HS-5 (cell line): ENCODE measurements at places on chromosomes 1 and 21.

GRCh38 chr21:32008714-32009113, 135.9 kb downstream of the HUNK start:
- DNase-seq, result no peak

DNA sequence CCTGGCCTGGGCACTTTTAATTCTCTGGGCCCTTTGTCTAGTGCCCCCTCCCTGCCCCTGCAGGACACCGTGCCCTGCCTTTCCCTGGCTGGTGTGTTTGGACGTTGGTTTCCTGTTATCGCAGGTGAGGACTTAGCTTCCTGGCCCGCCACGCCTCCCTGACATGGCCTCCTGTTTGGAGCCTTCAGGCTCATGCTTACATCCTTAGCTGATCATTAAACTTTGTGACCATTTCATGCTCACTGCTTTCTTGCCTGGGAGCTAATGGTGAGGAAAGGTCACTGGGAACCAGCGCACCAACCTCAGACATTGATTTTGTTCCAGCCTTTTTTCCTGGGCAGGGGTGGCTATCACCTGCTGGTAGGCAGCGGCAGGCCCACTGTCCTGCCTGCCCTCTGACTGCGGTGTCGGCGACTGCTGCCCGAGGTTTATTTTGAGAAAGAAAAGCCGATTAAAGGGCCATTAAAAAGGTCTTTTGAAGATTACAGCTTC, 3.7 kb downstream of the PFKL start:
- DNase-seq, result no peak

DNA sequence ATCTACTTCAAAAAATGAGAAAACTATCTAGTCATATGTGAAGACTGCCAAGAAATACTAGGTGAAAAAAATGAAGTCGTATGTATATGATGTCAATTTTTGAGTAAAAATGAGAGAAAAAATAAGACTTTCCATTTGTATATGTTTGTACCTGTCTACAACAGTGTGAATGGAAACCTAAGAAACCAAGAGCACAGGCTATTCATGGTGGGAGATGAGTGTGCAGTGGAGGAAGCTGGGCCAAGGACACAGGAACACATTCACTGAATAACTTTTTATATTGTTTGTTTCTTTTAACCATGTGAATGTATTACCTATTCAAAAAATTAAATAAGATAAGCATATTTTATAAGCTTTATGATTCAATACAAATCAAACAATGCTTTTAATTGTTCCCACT, 67.0 kb downstream of the ERO1B start:
- no peak for DNase-seq

DNA sequence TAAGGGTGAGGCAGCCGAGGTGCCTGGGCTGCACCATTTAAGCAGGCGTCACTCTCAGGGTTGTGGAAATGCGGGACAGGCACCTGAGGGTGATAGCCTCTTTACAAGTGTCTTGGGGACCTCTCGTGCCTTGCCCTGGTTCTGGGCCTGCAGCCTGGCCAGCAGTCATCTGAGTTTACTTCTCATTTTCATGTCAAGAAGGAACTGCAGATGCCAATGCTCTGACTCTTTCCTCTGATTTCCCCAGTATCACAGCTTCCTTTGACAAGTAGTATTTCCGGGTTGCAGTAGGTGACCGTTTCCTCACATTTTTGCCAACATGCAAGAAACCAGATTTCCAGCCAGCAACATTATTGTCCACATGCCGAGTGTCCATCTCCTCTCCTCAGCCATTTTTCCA, 286.9 kb downstream of the DISC1 start:
- no peak for DNase-seq

DNA sequence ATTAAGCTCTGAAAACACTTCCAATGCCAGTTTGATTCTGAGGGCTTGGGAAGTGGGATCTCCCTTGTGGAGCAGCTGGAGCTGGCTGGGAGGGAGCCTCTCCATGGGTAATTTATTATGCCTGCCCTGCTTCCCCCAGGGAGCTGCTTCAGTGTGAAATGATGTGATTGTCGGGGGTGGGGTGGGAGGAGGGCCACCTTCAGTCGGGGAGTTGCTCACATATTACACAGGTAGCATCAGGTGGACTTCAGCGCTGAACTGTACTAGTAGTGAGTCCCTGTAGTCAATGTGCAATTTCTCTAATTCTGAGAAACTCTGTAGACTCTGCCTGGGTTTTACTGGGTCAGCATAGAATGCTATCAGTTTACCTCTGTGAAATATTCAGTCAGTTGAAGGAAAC, 12.8 kb downstream of the PLA2G2E start:
- no peak for DNase-seq

DNA sequence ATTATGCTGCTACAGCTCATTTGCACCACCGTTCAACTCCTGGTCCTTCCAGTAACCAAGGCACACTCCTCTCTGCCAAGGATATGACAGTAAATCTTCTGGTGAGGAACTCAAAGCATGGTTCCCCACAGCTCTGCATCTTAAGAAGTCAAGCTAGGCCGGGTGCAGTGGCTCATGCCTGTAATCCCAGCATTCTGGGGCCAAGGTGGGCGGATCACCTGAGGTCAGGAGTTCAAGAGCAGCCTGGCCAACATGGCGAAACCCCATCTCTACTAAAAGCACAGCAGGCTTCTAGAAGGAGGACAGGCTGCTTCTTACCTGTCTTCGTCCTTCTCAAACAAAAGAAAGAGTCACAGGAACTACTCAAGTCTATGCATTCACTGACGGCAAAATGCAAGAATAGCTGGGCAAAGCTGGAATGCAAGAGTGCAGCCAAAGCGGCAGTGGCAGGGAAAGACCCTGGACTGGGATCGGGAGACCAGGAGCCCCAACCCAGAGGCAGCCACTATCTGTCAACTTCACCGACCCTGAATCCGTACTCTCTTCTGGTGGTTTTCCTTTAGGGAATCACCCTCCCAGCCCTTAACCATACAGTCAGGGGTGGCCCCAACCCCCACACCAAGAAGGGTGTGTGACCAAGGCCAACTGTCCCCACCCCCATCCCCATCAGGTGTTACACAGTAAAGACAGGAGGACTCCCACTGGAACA, 75.5 kb downstream of the NPHP4 start:
- no peak for DNase-seq

DNA sequence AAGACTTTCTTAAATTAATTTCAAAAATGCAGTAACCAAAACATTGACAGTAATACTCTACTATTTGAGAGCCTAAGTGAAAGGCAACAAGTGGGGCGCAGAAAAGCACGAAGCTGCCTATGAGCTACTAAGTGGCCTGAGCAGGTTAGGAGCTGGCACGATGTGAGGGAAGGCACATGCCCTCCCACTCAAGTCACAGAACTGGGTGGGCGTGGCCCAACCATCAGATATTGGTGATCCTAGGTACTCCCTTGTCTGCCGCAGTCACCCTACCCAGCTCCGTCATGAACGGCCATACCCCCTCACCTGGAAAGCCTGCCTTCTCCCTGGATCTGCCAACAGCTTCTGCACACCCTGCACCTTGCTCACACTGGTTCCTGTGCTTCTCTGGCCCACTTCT, 40.8 kb downstream of the SSBP3 start:
- no peak for DNase-seq

- no peak for DNase-seq
These were observed 22.6 kb downstream of the ANKRD13C start for GRCh38 chr1:70331962-70332361.

DNA sequence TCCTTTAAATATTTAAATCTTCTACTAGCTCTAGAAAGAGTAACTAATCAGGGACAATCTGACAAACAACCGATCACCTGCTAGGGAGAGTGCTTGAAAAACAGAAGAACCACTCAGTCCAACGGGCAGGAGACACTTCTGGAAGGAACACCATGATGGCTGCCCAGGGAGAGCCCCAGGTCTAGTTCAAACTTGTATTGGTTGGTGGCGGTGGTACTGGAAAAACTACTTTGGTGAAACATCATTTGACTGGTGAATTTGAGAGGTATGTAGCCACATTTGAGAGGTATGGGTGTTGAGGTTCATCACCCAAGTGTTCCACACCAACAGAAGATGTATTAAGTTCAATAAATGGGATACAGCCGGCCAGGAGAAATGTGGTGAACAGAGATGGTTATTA, 4.8 kb upstream of the WDR47 start:
- no peak for DNase-seq

DNA sequence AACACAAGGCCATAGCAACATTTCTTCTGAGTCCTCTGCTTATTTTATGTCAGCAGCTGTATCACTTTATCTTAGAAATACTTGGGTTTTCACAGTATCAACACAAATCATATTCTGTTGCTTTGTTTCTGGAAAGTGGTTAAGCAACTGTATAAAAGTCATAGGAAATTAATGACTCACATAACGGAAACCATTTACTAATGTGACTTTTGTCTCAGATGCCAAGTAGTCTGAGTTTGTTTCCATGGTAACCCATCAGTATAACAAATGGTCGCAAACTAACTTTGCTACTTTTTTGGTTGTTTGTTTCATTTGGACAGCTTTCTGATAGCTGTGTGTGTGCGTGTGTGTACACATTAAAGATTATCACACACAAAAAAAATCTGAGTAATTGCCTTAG, 31.1 kb downstream of the EEIG2 start:
- DNase-seq, result peak; percentile 71

DNA sequence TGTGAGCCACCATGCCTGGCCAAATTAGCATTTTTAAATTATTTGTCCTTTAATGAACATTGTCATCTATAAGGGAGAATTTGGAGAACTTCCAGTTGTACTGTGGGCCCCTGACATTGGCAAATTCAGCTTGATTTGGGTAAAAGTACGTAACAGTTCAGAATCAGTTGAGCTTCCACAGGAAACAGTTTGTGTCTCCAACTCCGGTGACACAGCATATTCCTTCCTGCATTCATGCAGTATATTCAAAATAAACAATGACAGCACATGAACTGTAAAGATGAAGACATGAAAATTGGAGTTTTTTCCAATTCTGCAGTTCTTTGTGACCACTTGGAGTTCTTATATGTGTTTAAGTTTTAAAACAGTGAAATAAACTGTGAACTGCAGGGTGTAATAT, 28.2 kb downstream of the RNF220 start:
- DNase-seq, result no peak

GRCh38 chr1:161190962-161191521, 7.8 kb downstream of the ADAMTS4 start:
- DNase-seq, result no peak

- peak; percentile 54 for DNase-seq
These were observed 257.3 kb downstream of the KCNJ6 start for GRCh38 chr21:37658817-37659458.

- DNase-seq, result no peak
These were observed 58.0 kb downstream of the DDX20 start for GRCh38 chr1:111813440-111814304.

DNA sequence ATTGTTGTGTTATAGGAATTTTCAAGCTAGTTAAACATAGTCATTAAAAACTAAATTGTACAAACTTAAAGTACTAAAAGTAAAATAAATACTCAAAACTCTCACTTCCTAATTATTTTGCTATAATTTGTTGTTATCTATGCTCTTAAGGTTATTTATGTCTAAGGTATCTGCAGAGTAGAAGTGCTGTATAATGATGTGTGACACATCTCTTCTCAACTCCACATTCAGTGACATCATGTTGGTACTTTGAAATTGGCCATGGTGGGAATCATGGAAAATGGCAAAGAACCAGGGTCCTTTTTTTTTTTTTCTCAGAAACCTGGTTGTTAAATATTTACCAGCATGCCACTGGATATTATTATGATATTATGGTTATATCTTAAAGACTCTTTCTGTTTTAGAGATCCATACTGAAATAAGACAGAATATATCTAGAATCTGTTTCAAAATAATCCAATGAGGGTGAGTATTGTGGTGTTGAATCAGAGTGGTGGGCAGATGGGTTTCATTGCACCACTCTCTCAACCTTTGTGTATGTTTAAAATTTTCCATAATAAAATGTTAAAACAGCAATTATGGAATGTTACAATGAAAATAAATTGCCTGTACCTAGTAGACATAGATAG, 22.4 kb downstream of the LRRC8B start:
- DNase-seq, result no peak

GRCh38 chr1:109790735-109791494, 27.2 kb upstream of the EPS8L3 start:
- DNase-seq, result no peak

DNA sequence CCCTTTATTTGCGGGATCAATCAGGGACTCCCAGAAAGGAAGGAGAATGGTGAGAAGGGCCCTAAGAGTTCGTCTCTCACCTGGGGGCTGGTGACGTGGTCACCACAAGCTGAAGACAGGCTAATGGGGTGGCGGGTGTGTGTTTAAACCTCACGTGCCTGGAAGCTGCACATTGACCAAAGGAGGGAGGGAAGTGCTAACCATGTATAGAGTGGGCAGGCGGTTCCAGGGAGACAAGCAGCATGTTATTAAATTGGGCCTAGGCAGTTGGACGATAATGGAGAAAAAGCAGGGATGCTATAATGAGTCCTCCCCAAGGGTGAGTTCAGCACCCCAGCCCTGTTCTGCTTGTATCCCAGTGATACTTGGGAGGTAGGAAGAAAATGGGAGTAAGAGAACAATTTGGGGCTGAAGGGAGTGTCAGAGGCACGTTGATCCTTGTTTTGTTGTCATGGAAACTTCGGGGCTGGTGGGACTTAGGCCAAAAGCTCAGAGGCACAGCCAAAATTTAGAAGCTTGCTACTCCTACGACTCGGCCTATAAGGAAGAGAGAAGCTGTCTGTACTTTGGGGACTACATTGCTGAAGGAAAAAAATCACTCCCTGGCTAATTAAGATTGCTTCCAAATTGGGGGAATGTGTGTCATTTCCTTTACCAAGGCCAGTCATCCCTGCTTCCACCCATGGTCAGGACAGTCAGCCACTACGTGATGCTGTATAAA, 33.2 kb upstream of the EPHA8 start:
- DNase-seq, result peak; percentile 19

GRCh38 chr1:228156941-228157728, 7.4 kb downstream of the GJC2 start:
- no peak for DNase-seq

- no peak for DNase-seq
These were observed 88.4 kb downstream of the VWA5B1 start for GRCh38 chr1:20379075-20379474.

GRCh38 chr1:158248118-158248517, 6.1 kb upstream of the CD1A start:
- DNase-seq, result no peak

DNA sequence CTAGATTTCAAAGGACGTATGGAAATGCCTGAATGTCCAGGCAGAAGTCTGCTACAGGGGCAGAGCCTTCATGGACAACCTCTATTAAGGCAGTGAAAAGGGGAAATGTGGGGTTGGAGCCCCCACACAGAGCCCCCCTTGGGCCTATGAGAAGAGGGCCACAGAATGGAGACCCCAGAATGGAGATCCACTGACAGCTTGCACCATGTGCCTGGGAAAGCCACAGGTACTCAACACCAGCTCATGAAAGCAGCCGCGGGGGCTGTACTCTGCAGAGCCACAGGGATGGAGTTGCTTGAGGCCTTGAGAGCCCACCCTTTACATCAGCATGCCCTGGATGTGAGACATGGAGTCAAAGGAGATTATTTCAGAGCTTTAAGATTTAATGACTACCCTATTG, 108.7 kb downstream of the DMRTB1 start:
- no peak for DNase-seq

GRCh38 chr1:183470147-183470960, 1.9 kb upstream of the SMG7 start:
- no peak for DNase-seq
